ENCODE measurements at places on chromosomes 3 and 15.

GRCh38 chr3:125069452-125069851, 13.7 kb upstream of the HEG1 start:
- no peak for DNase-seq

DNA sequence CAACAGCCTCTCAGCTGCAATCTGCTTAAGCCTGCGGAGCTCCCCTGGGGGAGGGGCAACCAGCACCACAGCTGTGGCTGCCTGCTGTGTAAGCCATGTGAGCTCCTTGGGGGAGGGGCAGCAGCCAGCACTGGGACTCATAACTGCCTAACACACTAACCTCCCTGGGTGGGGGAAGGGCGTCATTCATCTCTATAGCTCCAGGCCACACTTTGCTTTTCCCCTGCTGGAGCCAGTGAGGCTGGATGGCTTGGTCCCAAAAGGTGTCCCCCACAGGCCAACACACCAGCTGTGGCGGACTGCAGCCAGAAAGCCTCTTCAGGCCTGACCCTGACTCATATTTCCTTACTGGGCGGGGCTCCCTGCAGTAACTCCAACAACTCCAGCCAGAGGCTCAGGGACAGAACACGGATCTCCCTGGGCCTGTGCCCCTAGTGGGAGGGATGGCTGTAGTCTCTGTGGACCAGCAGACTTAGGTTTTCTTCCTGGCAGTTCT, 129.8 kb downstream of the PPM1L start:
- DNase-seq: no peak

DNA sequence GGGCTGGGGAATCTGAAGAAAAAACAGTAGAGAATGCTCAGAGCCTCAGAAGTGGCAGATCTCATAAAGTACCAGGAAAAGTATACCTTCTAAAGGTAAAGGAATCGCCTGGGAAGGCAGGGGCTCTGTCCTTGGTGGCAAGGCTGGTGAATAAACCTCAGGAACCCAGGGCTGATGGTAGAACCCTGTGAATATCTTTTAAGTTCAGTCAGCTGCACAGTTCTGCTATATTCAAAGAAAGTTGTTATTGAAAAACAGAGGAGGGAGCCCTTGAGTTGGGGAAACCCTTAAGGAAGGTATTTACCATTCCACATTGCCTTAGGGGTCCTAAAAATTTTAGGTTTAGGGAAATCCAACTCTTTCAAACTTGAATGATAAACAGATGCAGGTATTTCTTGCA, 31.2 kb downstream of the ZPLD1 start:
- DNase-seq: no peak

- no peak for DNase-seq
These were observed 4.9 kb downstream of the ZIC4 start for GRCh38 chr3:147401421-147401820.

DNA sequence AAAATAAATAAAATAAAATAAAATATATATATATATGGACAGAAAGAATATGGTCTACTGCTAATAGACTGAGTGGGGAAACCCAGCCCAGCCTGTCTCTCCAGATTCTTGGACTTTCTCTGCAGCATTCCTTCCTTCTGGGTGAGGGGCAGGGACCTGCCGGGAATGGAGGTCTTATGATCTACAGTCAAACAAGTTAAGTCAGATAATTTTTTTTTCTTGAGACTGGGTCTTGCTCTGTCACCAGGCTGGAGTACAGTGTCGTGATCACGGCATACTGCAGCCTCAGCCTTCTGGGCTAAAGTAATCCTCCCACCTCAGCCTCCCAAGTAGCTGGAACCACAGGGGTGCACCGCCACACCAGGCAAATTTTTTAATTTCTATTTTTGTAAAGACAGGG, 33.5 kb upstream of the ZNF774 start:
- DNase-seq: no peak

DNA sequence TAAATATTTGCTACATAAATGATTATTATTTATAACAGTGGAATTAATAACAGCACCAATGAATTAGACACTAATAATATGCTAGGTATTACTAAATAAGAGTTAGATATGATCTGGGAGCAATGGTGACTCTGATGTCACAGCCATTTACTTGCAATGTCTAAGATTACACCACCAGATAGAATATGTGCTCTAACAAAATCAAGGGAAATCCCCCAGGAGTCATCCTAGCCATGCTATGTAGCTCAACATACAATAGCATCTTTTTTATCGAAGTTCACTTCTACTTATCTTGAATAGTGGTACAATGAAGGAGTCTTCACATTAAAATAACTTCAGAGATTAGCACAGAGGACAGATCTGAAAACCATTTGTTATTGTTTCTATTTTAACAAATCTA, 154.0 kb downstream of the FMN1 start:
- DNase-seq: no peak

All from erythroblast (primary cell).